ENCODE measurements at places on chromosomes 5 and 9.

GRCh38 chr5:163912046-163912445 is 406.6 kb downstream of the MAT2B start:
- no peak for DNase-seq

- DNase-seq = no peak
These were observed 84.4 kb downstream of the RAPGEF6 start for GRCh38 chr5:131550606-131551005.

GRCh38 chr9:35511453-35511852 is 21.5 kb downstream of the RUSC2 start:
- DNase-seq = no peak

GRCh38 chr5:122064992-122065391 is 13.1 kb downstream of the LOX start:
- DNase-seq = no peak

GRCh38 chr5:1546556-1546955 is 22.8 kb upstream of the LPCAT1 start:
- DNase-seq = no peak

DNA sequence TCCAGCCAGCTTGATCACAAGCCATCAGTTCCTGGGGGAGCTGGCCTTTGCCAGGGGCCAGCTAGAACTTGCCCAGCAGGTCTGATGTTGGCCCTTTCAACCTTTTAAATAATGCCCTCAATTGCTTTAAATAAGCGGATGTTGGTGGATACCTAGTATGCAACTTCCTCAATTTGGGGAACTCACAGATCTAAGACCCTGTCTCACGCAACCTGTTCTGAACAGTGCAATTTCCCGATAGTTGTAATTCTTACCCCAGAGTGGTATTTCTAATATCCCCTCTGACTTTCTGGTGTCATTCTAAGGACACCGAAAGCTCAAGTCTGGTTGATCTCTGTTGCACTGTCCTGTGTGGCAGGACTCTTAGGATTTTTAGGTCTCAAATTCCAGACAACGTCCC is 23.1 kb downstream of the GALNT12 start:
- DNase-seq = no peak

GRCh38 chr5:121257621-121258020 is 594.1 kb upstream of the FTMT start:
- no peak for DNase-seq

- DNase-seq = no peak
These were observed 194.2 kb downstream of the NSG2 start for GRCh38 chr5:174239718-174240117.

DNA sequence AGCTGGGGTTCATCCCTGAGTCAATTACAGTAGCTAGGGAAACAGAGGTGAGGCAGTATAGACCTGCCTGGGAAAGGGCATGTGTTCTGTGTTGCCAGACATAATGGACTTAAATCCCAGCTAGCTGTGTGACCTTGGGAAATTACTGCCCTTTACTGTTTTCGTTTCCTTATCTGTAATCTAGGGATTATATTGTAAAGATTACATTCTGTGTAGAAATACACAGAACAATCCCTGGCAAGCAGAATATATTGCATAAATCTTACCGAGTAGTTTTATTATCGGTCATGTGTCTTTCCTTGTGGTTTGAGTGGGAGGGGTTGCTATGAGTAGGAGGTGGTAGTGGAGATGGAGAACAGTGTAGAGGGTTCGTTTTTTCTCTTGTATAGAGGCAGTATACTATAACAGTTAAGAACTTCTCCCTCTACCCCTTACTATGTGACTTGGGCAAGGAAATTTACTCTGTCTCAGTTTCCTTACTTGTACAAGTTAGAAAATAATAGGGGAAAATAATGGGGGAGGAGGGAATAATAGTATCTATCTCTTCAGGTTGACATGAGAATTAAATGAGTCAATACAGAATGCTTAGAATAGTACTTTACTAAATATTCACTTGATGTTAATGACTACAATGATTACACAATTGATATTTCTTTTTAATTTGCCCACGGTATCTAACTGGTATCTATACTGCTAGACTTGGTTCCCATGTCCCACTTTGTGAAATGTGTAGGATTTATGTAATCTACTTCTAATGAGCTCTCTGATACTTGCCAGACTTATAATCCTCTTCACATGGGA is 7.1 kb upstream of the DMXL1 start:
- no peak for DNase-seq

DNA sequence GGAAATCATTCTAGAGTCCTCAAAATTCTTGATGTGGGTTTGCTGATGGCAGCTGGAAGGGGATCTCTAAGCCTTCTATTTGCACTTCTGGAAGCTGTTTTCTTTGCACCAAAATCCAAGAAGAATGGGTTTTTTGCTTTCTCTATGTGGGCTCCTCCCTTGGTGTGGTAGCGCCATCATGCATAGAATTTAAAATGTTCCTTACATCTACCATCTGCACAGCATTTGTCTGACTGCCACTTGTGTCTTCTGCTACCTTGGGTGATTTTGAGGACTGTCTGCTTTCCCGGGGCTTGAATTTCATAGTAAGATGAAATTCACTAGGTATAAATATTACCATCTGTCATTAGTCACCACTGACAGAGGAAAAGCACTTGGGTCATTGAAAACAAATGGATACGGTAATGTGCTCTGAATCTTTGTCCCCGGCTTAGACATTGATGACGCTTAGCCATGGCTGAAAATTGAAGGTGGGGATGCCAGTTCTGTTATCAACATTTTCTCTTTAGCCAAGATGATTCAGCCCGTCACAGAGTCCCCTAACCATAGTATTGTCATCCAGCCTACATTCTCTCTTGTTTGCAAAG is 30.0 kb downstream of the SNX30 start:
- DNase-seq = no peak

- no peak for DNase-seq
These were observed 4.9 kb downstream of the SH3GLB2 start for GRCh38 chr9:129023036-129023907.

DNA sequence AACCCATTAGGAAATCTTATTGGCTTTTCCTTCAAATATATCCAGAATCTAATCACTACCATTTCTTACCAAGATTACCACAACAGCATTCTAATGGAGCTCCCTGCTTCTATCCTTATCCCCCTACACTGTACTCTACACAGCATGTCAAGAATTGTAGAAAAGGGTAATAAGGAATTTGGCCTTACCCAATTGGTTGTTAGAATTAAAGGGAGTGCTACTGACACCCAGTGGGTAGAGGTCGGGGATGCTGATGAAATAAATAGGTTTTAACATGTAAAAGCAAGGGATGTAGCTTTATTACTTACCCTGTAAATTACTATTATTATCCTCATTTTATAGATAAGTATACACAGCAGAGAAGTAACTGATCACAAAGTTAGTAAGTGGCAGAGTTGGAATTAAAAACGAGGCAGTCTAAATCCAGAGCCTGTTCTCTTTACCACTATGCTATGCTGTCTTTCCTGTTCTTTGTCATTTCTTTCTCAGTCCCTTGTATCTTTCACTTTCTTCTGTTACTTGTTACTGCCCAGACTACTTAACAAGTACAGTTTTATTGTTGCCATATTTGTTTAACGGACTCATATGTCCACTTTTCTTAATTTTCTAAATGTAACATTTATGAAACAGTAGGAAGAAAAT is 10.5 kb downstream of the SLC38A9 start:
- DNase-seq = no peak

- no peak for DNase-seq
These were observed 1.5 kb downstream of the SLC34A1 start for GRCh38 chr5:177385720-177386119.

DNA sequence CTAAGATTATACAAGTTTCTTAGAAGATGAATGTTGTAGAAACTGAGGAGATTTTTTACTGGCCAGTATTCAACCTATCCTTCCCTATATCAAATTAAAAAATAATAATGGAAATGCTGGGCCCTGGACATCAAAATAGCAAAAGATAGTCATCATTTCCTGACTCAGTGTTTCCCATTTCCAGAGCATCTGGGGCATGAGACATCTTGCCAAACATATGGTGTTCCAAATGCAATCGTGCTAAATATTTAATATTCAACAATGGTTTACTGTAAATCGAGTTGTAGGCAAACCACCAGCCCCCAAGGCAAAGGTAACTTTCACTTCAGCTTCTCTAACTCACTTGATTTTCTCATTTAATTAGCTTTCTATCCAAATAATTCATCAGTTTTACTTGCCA is 152.9 kb downstream of the FRMD3 start:
- DNase-seq = no peak

- DNase-seq = no peak
These were observed 19.0 kb upstream of the C1QTNF3 start for GRCh38 chr5:34061993-34062392.

GRCh38 chr9:85516976-85517637 is 224.6 kb downstream of the AGTPBP1 start:
- DNase-seq = no peak

DNA sequence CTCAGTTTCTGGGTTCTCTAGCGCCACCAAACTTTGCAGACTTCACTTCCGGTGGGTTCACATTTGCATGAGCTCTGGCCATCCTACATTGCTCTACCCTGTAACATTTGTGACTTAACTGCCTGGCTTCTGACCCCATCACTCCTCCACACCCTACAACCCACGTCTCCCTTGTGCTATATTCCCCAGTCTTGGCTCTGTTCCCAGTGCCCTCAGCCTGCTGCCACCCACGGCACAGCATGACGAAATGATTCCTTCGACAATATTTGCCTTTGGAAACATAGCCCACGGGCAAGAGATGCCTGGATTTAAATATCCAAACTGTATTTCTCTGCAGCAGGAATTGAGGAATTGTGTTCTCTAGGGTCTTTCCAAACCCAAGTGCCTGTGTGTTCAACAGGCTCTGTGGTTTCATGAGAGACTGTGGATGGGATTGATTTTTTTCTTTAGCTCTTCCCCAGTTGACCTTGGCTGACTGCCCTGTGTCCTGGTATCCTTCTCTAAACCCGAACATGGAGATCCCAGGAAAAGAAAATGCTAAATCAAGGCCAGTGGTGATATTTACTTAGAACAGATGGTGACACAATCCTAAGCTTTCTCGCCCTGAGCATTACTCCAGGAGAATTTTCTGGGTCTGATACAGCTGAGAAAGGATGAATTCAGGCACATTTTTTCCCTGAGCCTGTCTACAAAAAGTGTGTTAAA is 44.4 kb upstream of the GRIA1 start:
- DNase-seq = no peak

GRCh38 chr5:154788212-154788611 is 33.0 kb downstream of the LARP1 start:
- DNase-seq = no peak

DNA sequence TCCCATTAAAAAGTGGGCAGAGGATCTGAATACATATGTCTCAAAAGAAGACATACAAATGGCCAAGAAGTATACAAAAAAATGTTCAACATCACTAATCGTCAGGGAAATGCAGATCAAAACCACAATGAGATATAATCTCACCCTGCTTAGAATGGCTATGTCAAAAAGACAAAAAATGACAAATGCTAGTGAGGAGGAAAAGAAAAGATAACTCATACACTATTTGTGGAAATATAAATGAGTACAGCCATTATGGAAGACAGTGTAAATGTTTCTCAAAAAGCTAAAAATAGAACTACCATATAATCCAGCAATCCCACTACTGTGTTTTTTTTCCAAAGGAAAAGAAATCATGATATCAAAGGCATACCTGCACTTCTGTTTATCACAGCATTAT is 450.7 kb downstream of the EFNA5 start:
- DNase-seq = no peak

DNA sequence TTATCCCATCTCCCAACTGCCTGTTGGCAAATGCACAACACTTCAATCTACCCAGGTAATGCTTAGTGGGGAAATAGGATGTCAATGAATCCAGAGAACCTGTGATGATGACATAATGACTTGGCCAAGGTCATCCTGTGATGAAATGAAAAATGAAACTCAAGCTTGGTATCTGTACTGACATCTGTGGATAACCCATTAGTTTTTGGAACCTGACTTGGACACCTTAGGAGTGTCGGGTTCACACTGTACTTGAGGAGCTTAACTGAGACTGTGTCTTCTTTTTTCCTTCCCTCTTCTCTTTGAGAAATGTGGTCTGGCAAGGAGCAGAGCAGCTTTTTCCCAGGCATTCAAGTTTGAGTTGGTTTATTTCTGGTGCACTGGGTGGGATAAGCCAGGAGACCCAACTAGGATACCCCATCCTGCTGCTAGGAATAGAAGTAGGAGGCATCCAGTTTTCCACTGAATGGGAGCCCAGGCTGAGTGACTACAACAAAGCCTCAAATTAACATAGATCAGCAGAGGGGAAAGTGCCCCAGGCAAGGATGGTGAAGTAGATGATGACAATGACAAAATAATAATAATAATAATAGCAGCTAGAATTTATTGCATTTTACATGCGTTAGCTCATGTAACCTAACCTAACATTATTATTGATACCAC is 72.1 kb downstream of the ADRB2 start:
- DNase-seq = no peak

GRCh38 chr5:32916648-32917047 is 205.5 kb downstream of the NPR3 start:
- no peak for DNase-seq

DNA sequence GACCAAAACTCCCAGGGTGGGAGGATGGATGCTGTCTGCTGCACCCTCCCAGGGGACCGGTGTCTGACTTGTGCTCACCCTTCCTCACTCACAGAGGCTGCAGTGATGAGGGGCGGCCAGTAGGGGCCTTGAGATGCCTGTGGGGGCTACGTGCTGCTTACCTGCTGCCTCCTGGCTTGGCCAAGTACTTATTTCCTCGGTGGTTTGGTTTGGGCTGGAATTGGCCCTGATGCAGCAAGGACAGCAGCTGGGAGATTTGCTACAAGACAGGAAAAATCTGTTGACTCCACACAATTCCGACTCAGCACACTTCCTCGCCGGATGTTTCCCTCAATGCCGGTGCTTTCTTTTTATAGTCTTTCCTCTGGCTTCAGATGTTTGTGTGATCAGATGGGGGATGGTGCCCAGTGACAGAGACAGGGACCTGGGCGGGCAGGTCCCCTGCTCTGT is 6.6 kb downstream of the PCDH12 start:
- DNase-seq = no peak

DNA sequence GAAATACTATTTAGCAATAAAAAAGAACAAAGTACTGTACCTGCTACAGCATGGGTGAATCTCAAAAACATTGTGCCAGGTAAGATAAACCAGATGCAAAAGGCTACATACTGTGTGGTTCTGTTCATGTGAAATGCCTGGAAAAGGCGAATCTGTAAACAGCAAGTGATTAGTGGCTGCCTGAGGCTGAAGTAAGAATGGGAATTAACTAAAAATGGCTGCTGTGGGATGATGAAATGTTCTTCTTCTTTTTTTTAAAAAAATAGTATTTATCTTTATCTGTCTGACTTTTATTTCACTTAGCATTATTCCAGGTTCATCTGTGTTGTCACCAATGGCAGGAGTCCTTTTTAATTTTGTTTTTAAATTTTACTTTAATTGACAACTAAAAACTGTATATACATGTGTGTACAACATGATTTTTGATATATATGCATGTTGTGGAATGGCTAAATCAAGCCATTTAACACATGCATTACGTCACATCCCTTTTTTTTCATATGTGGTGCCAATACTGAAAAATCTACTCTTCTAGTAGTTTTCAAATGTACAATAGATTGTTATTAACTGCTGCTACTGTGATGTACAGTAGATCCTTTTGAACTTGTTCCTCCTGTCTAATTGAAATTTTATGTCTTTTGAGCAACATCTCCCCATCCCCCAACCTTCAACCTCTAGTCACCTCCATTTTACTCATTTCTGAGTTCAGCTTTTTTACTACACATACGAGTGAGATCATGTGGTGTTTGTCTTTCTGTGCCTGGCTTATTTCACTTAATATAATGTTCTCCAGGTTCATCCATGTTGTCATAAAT is 62.9 kb upstream of the TNFAIP8 start:
- no peak for DNase-seq
